ENCODE measurements at places on chromosomes 6 and 20.

GRCh38 chr6:166830185-166830890, 126.0 kb downstream of the RNASET2 start:
- peak; percentile 10 for DNase-seq

GRCh38 chr6:33875141-33875581, 71.4 kb upstream of the MLN start:
- DNase-seq = no peak

DNA sequence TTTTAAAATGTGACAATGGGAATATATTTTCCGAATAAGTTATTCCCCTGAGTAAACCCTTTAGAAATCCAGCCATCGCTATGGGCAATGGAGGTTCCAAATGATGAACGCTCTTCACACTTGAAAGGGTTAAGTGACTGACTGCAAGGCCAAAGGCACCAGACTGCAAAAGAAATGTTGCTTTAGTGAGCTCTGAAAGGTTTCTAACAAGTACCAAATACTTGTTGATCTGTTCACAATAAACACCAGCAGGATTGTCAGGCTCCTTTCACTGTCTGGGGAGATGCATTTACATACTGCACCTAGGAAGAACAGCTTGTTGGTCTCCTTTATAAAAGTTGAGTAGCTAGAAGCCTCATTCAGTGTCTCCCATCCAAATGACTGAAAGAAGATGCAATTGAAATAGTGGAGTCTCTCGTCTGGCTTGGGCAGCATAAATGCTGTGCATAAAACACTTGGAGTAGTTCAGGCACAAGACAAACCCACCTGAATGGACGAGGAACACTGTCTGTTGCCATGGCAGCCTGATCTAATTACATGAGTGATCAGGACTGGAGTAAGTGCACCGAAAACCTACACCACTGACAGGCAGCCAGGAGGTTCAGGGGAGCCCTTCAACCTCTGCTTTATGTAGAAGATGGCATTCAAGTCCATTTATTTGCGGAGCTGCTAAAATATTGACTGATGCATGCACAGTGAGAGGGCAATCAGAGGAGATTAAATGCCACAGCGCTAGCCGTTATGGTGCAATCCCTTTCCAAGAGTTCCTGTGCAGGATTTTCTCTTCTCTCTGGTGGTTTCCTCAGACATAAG, 2.9 kb downstream of the ATXN1 start:
- DNase-seq = no peak

DNA sequence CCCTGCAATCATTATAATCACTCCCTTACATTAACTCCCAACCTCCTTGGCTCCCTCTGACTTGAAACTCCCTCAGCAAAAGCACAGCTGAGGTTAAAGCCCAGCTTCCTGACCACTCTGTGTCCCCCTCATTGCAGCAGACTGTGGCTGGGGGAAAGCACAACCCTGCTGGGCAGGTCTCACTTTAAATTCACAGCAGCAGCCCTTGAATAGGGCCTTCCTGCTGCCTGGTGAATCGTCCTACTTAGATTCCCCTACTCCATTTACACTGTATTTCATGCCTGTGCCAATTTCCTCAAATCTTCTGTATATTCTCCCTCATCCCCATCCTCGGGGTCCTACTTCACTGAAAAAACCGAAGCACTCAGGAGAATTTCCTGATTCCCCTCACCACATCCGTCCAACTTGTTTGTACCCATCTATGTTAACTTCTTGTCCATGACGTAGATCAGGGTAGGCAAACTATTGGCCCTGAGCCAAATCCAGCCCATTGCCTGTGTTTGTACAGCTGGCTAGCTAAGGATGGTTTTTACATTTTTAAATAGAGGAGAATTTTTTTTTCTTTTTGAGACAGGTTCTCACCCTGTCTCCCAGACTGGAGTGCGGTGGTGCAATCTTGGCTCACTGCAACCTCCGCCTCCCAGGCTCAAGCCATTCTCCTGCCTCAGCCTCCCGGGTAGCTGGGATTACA, 31.5 kb upstream of the GCM1 start:
- no peak for DNase-seq

DNA sequence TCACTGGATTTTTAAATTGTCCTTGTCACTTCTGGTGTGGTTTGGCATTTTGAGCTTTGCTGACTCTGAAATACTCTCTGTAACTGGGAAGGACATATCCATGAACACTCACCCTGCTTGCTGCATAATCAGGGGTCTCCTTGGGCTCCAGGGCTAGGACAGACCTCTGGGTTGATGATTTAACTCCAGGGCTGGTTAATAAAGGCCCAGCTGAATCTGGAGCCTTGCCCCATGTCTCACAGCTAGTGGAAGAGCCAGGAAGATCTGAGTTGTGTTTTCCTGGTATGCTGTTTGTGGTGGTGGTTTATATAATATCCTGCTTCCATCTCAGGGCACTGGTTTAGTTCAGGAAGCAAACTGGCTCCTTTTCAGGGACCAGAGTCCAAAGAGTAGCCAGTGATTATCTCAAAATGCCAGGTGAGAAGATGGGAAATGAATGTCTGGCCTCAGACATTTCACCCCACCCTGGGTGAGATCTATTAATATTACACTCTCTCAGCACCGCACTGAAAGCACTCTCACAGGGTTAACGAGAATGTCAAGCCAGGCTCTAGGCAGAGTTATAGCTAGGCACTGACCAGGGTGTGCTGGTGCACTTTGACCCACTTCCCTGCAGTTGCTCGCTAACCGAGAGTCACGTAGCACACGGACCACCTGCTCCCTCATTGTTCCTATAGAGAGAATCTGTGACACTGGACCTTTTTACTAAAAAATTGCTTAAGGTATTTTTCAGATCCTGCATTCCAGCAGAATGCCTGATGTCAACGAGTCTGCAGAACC, 90.1 kb upstream of the SLC22A16 start:
- DNase-seq = no peak

DNA sequence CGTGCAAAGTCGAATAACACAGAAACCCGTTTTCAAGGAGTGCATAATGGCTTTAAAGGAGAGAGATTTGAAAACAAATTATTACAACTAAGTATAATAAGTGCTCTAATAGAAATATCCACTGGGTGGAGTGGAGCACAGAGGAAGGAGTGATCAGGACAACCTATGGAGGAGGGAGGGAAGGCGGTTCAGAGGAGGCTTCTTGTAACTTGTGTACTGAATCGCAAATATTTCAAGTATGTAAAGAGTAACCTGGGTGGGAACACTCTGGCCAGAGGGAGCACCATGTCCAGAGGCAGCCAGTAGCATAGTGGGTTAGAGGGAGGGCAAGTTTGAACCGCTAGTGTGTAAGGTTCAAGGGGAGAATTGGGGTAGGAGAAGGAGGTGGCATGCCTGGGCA, 21.6 kb upstream of the TNFAIP3 start:
- DNase-seq = no peak

DNA sequence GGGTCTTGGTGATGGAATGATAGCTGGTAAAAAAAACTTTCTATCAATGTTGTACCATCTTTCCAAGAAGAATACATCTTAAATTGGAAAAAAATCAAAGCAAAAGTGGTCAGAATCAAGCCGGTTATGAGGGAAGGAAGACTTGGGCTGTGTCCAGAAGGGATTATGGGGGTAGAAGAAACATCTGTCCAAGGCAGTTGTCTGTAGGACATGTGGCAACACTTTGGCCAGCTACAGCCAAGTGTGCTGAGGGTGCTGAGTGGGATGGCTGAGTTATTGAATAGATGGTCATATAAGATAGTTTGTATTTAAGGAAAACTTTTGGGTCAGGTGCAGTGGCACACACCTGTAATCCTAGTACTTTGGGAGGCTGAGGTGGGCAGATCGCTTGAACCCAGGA, 38.4 kb downstream of the INSM1 start:
- no peak for DNase-seq

Measured in stimulated activated CD4-positive, alpha-beta T cell treated with anti-CD3 and anti-CD28 coated beads, TNF-alpha, amount 100 ng/mL, for 24 hours (primary cell).